ENCODE measurements at places on chromosomes 5 and 9.
A peak's percentile ranks its signal among the peaks of the same experiment; 100 is the strongest.

DNA sequence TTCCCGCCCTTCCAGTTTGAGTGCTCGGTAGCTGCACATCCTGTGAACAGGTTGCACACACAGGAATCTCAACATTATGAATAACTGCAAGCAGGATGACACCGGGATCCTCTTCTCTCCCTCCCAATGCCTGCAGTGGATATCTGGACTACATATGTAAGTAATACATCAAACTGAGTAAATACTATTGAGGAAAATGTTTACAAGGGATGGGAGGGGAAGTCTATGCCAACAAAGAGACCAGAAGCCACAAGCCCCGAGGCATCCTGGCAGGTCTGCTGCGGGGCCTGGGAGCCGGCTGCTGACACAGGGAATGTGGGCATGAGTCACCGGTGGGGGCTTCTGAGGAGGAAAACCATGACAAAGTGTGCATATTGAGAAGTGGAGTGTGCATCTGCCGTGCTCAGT, 8.6 kb upstream of the ANKRD33B start:
- peak; percentile 80 for DNase-seq

DNA sequence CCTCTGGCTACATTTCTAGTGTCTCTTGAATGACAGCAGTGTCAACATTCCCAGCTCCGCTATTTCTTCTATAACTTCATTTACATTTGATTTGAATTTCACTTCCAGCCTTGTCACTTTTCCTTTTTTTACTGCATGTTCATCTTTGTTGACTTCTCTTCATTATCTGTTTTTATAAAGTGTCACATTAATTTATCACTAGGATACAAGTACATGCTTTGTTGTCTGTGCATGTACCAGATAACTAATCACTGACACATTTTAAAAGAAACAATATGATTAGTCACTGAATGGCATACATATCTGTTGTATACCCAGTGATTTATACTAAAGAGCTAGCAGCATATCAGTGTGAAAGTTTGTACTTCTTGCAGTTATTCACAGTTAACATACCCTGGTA, 29.1 kb downstream of the ARSK start:
- DNase-seq = no peak

DNA sequence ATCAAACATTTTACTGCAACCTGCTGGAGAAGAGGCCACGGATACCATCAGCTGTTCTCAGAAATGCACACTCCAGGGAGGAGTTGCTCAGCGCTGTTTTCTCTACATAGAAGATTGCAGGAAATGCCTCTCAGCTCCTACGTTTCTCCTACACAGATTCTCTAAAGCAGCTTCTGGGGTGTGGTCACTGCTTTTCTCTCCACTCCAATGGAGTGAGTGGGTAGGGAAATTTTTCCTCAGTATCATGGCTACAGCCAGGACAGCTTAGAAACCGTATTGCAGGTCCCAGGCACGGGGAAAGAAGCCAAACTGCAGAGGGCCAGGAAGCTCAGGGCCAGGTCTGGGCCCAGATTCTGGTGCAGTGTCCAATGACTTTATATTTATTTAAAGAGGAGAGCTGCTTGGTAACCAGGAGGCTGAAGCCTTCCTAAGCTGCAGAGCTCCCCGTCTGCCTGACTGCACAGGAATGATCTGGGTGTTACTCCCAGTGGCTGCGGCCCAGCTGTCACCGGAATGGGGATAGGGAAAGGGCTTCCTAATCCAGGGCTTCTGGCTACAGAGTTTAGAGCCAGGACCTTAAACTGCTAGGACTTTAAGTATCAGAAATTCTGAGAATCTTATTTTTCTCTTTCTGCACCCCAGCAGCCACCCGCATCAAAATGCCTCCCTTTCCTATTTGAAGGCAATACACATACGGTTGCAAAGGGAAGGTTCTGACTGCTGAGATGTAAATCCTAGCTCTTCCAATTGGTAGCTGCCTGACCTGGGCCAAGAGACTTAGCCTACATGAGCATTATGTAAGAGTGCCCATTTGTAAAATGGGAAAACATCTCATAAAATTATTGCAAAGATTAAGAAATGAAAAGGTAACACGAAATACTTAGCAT, 1.4 kb upstream of the SPTAN1 start:
- no peak for DNase-seq

- DNase-seq = no peak
Measured at GRCh38 chr5:1474866-1475543, 29.8 kb upstream of the SLC6A3 start.

GRCh38 chr9:114256827-114257328, 66.0 kb upstream of the ORM1 start:
- DNase-seq = no peak

DNA sequence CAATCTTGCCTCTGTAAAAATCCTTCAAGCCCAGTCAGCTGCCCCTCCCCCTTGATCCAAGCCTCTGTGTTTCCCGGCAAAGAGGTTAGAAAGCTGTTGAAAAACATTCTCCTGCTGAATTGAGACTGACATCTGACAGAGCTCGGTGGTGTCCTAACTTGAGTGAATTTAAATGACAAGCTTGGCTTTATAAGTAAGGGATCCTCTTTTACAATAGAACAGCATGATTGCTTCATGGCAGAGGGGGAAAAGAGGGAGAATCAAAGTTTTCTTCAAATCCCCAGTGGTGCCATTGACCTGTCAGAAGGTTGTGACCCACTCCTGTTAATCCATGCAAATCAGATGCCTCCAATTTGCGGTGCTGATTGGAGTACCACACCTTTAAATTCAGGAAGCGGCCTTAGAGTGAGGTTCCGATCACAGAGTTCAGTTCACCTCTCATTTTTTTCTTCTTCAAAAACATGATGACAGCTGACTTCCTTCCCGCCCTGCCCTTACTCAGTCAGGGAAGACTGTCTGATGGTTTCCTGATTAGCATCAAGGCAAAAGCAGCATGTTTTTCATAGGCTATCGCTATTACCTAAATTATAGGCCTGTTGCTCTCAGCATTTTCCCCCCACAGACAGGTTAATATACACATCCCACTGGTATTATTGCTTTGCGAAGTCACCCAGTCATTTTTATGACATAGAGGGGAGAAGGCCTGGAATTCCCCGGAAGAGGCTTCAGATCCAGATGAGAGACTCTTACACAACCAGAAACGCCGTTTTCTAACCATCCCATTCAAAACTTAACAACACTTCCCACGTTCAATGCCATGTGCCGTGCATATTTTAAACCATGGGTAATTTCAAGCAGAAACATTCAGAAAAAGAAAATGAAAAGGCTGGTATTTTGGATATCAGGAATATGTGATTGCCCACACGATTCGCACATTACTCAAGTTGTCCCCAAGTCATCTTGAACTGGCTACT, 141.4 kb downstream of the EBF1 start:
- no peak for DNase-seq

DNA sequence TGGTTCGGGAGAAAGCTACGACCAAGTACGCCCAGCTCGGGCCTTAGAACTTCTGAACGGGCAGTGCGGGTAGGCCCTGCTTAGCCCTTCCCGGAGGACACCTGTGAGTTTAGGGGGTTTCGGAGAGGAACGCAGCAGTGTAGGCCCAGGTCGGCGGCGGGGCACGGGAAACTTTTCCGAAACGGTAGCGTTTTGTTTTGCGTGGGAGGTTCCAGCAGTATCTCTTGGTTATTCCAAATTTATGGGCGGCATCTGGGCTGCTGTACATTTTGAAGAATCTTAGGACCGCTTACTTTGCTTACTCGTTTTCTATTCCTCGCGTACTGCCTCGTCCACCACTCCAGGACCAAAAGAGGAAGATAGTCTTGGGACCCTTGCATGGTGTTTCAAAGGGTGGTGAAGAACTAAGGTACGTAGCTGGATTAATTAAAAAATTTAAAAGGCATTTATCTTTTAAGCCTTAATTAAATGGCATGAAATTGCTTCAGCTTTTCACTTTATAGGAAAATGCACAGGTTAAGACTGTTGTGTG, 492 bp downstream of the TENT2 start:
- DNase-seq = no peak

Measured in DMS153 (cell line).